Stimulated activated effector memory CD8-positive, alpha-beta T cell treated with anti-CD3 and anti-CD28 coated beads, Interleukin-12 subunit alpha, Interleukin-12 subunit beta, amount 100 ng/mL, for 72 hours (primary cell): ENCODE measurements at places on chromosomes 12 and 14.

- no peak for DNase-seq
Observed at GRCh38 chr12:41962171-41962572, 182.5 kb downstream of the GXYLT1 start.

- DNase-seq, result no peak
Observed at GRCh38 chr14:58887931-58888330, 250.2 kb downstream of the DACT1 start.

DNA sequence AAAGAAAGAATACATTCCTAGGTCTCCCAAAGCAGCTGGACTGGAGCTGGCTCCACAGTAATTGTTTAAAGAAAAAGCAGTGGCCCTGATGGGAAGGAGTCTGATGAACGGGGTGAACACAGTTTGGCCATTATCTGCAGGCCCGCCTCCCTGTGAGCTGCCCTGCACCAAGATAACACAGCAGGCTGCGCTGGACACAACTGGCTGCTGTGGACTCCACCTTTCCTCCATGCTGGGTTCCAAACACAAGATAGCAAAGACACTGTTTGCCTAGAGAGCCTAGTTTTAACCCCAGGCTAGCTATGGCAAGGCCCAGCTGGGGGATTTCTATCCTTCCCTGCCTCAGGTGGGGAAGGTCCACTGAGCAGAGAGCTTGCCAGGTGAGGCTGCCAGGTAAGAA, 34.6 kb downstream of the ZFP36L1 start:
- no peak for DNase-seq

GRCh38 chr12:20494851-20495250, 126.5 kb downstream of the PDE3A start:
- DNase-seq, result no peak

DNA sequence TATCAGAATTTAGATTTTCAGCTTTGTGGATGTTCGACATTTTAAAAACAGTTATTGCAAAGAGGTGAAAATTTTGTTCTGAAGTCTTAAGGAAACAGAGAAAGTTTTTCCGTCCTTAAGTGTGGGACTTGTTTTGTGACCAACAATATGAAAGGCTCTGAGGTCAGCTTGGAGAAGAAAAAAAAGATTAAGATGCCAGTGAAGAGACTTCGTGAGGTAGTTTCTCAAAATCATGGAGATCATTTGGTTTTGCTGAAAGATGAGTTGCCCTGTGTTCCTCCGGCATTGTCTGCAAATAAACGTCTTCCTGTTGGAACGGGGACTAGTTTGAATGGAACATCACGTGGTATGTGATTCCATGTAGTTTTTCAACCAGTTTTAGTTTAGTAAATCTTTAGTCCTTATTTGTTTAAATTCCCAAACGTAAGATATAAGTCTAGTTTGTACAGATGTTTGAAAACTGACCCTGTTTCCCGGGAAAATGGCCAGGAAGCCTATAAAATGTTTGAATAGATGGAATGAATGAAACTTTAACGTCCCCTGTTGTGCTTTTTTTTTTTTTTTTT, 682 bp downstream of the KIAA0586 start:
- DNase-seq, result no peak
